NCI-H510A (cell line): ENCODE measurements at places on chromosomes 4 and X.
A peak's percentile ranks its signal among the peaks of the same experiment; 100 is the strongest.

- peak; percentile 78 for DNase-seq
Observed at GRCh38 chr4:139177869-139178619, 1.0 kb upstream of the ELF2 start.

- no peak for DNase-seq
Observed at GRCh38 chr4:52643785-52644244, 15.3 kb downstream of the USP46 start.

GRCh38 chrX:70979136-70979762 is 48.4 kb upstream of the SLC7A3 start:
- no peak for DNase-seq

DNA sequence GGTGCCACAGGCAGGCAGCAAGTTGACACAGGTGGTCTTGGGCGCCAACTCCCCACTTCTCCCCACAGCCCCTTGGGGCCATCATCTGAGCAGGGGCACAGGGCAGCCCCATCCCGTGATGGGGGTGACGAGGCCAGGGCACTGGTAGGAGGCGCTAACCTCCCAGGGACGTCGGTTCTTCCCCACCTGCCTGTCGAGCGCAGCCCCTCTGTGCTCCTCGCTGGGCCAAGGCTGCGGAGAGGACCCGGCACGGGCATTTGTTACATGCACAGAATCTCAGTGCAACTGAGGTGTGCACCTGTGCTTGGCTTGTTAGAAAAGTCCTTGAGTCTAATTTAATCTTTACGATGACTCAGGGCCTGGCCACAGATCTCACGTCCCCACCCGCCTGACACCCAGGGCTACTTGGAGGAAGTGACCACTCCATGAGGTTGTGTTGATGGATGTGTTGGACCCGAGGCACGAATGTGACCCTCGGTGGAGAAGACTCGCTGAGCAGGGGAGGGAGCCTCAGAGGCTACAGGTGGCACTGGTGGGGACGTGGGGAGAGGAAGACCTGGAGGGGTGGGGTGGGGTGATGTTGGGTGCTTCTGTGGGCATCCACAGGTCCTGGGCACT is 3.1 kb upstream of the SH3TC1 start:
- DNase-seq = no peak

GRCh38 chr4:108051343-108051742 is 61.7 kb downstream of the HADH start:
- DNase-seq = no peak

- no peak for DNase-seq
Observed at GRCh38 chrX:130263016-130263415, 5.7 kb downstream of the ZNF280C start.

GRCh38 chrX:41481264-41482109 is 34.3 kb downstream of the NYX start:
- no peak for DNase-seq

DNA sequence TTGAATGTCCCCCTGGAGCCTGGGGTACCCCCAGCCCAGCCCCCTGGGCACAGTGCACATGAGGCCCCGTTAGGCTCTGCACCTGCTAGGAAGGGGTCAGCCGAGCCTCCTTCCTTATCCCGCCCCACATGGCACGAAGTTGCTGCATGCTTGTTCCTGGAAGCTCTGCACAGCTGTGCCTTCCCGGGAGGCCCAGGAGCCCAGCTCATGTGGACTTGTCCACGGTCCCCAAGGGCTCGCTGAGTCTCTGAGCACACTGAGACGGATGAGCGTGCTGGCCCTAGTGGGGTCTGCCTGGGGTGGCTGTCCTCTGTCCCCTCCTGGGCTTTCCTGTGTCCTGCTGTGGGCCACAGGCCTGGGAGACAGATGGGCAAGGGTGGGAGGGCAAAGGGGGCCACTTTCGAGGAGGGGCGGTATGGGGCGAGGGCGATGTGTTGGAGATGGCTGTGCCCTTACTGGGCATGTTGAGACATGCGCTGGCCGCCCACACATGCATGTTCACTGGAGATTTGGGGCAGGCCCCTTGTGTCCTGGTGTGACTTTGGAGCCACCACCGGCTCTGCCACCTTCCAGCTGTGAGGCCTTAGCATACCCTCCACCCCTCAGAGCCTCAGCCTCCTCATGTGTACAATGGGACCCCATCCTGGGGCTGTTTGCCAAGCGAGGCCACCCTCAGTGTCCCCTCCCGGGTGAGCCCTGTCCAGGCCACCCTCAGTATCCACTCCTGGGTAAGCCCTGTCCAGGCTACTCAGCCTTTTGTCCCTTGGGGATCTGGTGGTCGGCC is 237.6 kb downstream of the AFAP1 start:
- DNase-seq = no peak

- no peak for DNase-seq
Observed at GRCh38 chrX:12890467-12890866, 16.0 kb upstream of the TLR8 start.

- no peak for DNase-seq
Observed at GRCh38 chr4:90027565-90027964, 99.6 kb upstream of the CCSER1 start.

- no peak for DNase-seq
Observed at GRCh38 chr4:115229873-115230272, 116.5 kb upstream of the NDST4 start.

- no peak for DNase-seq
Observed at GRCh38 chr4:188372058-188372457, 232.8 kb downstream of the TRIML1 start.

DNA sequence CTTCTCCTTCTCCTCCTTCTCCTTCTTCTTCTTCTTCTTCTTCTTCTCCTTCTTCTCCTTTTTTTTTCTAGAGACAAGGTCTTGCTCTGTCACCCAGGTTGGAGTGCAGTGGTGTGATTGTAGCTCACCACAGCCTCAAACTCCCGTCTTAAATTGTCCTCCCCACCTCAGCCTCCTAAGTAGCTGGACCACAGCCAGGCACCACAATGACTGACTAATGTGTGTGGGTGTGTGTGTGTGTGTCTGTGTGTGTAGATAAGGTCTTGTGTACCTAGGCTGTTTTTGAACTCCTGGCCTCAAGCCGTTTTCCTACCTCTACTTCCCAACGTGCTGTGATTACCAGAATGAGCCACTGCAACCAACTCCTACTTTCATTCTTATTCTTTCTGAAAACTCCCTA is 390.9 kb downstream of the ADAM29 start:
- DNase-seq = no peak

DNA sequence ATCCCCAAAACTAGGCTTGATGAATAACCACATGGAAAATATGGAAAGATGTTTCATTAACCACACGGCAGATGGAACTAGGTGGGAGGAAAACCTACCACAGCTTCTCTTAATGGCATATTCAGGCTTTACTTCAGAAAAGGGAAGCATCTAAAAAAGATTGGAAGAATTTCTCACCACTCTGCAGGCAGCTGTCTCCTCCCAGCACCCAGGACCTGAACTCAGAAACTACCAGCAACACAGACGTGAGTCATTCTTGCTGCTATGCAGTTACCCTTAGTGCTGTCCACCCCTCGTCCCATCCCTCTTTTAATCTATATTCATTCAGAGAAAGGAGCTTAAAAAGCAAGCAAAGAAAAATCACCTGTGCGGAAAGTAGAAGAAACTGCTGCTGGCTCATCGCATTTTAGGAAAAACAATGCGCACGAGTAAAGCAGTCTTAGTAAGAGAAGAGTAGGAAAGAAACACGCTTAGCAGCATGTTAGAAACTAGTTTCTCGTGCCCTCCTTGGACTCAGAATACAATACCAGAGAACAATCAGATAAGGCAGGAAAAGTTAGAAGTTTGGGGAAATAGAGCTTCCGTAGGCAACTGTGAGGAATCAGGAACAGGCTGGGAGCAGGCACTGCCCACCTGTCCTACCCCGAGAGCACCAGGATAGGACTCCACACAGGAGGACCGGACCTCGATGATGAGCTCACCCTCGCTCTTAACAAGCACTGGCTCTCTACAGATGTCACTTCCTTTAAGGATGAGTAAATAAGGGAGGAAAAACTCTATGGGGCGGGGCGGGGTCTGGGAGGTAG is 48.1 kb upstream of the ENPP6 start:
- peak; percentile 69 for DNase-seq

DNA sequence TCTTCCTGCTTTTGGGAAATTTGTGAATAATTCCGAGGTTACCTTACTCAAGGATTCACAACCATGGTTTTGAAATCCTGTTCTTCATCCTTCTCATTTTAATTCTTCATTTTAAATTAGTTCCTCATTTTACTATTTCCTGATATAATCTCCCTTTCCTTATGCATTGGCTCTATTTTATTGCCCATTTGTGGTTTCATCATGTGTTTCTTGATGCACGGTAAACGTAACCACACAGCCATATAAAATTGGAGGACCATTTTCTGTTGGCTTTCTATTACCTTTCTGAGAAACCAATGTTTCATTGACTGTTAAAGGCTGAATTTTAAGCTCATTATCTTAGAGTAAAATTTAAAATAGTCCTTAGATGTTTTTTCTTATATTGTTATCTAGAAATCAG is 100.3 kb upstream of the NDST4 start:
- no peak for DNase-seq

DNA sequence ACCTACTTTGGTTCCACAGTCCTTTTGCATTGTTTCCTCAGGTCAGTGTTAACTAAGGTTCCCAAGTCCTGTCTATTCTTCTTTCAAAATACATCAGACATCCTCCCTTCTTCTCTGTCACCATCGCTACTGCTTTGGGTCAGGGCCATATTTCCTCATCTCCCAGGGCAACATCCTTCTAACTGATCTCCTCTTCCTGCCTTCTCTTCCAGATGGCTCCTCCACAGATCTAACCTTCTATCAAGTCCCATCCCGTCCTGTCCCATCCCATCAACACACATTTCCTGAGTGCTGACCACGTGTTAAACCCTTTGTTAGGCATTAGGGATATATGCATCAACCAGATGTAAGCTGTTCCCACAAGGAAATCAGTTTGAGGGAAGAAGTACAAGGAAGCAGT is 25.9 kb downstream of the PLAC1 start:
- no peak for DNase-seq

DNA sequence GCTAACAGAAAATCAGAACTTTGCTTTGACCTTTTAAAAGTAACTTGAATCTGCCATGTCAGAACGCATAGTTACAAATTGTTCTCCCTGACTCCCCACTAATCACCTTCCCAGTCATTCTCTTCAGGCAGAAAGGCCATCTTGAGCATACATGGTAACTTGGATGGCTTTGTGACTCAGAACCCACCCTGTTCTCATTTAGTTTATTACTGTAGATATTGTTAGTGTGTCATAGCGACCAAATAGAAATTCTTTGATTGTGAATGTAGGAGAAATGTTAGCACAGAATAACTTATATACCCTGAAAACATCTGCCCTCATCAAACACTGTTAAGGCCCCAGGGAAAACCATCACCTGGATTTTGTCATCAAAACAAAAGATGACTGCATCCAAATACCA is 382.0 kb downstream of the MAGEB5 start:
- DNase-seq = no peak

- DNase-seq = no peak
Observed at GRCh38 chr4:52951016-52951415, 88.9 kb downstream of the RASL11B start.

GRCh38 chr4:1834047-1834775 is 21.7 kb downstream of the LETM1 start:
- DNase-seq = no peak

DNA sequence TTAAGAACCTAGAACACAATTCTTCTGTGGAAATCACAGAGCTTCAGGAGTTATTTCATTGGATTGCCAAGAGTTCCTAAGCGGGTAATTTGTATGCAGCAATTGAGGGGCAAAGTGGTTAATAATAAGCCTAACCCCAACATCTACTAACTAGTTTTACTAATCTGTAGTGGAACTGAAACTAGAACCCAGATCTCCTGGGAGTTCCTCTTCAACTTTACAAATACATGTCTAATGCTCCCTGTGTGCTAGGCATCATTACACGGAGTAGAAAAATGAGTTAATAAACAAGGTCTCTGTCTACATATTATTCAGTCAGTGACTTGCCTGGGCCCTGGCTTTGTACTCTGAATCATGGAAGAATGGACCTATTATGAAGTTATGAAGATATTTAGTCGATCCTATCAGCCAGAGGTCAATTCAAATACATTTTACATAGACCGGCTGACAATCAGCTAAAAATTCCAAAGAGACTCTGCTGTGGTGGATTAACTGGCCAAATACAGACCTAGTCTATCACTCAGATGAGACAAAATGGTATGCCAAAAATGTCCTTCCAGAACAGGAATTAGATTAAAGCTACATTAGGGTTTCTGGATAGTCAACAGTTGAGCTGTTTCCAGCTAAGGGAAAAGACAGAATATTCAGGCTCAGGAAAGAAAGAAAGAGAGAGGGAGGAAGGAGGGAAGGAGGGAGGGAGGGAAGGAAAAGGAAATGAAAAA is 326.0 kb downstream of the FBXW7 start:
- no peak for DNase-seq

DNA sequence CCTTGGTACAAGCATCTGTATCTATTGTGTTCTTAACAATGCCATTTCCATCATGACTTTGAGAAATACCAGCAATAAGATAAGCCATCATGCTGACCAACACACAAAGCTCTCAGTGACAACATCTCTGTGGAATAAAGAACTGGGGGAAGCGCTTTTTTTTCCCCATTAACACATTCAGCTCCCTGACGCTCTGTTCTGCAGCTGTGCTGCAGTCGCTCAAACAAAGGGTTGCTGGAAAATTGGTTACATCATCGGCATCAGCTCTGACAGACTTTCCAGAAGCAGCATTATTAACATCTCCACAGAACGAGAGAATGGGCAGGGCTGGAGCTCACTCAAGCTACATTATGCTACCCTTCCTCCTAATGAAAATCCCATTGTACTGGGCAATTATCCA is 39.9 kb downstream of the DCX start:
- DNase-seq = no peak

GRCh38 chr4:76690906-76691275 is 207.1 kb downstream of the SOWAHB start:
- no peak for DNase-seq

DNA sequence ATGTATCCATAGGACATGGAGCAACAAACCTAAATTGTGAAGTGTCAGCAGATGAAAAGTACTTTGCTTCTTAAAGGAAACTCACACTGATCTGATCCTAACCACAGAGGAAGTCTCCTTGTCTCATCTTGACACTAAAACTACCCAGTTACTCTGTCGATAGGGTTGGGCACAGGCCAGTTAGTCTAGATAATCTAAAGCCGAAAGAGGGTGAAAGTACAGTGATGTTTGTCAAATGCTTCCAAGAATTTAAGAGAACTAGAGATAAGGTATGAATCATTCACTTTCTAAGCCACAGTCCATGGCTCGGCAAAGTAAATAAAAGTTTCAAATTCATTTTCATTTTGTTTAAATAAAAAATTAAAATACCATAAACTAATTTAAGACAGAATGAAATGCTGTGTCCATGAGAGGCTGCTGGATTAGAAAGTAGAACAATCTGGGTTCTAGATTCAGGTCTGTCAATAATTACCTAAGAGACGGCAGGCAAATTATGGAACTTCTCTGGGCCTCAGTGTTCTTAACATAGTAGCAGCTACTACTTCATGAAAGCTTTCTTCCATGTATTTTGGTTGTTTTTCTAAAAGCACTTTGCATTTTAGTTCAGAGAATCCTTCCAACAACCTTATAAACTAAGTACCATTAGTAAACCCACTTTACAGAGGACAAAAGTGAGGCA is 176.7 kb downstream of the LDB2 start:
- DNase-seq = no peak

DNA sequence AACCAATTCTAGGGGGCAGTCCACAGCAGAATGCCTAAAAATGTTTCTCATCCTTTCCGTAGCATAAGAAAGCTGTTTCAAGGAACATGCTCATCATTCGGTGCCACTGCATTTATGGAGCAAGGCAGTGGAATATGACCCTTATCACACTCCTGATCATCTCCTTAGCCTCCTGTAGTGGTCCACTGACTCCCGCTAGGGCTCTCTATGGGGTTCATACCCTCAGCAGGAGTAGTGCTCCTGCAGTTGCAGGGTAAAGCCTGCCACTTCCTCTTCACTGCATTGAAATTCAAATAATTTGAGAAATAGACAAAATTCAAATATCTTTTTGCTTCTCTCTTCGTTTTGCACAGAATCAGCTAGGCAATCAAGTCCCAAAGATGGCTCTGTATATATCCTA is 107.0 kb downstream of the NDST3 start:
- no peak for DNase-seq
